Epithelial cell of esophagus (primary cell): ENCODE measurements at places on chromosomes 11 and 22.

DNA sequence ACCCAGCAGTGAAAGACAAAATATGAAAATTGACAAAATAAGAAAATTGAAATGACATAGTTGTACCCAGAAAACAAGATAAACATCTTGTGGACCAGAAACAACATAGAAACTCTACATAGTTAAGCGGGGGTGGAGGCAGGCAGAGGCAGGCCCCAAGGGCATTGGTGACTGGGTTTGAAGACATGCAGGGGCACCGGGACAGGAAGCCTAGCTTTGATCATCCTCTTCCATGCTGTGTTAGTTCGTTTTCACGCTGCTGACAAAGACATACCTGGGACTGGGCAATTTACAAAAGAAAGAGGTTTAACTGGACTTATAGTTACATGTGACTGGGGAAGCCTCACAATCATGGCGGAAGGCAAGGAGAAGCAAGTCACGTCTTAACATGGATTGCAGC, 33.5 kb upstream of the CRTAM start:
- peak; percentile 95 for DNase-seq

- DNase-seq: no peak
These were observed 8.0 kb downstream of the MYH9 start for GRCh38 chr22:36379593-36380361.

DNA sequence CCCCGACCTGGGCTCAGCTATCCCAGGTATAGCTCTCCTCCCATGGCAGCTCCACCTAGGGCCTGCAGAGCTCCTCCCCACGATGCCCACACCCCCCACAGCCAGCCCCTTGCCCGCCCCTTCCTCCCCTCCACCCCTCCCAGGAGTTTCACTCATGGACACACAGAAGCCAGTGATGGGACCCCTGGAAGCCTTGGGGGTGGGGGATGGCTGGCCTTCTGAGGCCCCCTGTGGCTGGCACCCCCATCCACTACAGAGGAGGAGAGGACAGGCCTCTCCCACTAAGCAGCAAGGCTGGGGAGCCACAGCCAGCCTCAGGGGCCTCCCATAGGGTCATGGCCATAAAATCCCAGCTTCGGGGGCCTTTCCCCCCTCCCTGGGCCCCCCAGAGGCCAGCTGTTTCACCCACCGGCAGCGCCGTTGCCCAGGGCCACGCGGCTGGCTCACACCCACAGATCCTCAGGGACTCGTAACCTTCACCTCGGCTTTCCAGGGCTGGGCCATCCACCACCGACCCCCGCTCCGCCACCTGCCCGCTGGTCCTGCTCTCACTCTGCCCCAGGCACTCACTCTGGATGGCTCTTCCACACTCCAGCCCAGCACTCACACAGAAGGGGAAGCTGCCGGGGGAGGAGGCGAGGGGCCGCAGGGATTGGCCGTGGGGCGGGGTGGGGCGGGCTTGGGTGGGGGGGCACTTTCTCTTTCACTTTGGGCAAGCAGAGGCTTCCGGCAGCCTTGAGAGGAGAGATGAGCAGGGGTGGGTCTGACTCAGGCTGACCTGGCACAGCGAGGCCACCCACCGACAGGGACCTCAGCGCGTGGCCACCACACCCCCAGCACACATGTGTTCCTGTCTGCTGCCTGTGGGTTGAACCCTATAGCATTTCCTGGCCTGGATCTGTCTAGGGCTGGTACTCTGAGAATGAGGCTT, 2.2 kb downstream of the SLC25A22 start:
- peak; percentile 77 for DNase-seq

DNA sequence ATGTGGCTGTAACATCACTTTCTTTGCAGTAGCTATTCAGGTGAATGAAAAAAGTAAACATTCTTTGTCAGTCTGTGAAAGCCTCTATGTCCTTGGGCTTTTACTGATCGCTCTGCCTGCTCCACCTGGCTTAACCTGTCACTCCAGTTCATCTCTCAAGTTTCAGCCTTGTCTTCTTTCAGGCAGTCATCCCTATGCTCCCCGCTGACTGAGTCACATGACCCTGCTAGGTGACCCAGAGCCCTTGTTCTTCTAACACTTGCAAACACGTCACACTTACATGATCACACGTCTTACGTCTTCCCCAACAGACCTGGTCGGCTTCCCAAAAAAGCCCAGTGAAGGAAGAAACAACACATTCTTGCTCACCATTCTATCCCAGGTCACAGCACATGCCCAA, 499.3 kb upstream of the TENM4 start:
- DNase-seq: peak; percentile 90

DNA sequence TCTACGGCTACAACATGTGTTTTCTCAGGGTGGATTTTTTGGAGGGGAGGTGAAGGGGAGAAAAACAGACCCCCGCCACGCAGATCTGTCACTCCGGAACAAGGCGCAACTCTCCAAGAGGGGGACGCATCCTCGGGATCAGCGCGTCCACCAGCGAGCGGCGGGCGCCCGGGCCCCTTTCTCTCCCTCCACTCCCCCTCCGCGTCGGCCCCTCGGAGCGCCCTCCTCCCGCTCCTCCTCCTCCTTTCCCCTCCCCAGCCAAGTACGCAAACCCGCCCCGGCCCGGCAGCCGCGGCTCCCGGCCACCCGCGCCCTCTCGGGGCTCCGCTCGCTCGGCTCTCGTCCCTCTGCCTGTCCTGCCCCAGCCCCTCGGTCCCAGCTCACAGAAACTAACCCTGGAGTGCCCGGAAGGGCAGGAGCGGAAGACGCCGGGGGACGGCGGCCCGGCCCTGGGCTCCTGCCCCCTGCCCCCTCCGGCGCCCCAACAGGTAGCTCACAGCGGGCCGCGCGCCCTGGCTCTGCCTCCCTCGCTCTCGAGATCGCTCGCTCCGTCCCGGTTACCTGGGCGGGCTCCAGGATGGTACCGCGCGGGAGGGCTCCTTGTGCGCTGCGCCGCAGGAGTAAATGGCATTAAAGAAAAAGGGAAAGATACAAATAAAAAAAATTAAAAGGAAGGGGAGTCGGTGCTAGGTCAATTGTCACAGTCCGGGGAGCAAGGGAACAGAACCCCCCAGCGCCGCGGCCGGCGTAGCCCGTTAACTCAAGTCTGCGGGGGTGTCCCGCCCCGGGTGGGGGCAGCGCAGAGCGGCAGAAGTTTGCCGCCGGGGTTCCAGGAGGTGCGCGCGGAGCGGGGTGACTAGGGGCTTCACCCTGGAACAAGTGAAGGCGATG, 131.4 kb upstream of the C11orf58 start:
- DNase-seq: peak; percentile 43
